Cardiac septum (tissue), 1 donor: ENCODE measurements at places on chromosomes 3 and 15. TPM values are rescaled to one million over a fixed set of nuclear protein-coding genes. Genes with fewer than 3 reads are reported as not detected.

DNA sequence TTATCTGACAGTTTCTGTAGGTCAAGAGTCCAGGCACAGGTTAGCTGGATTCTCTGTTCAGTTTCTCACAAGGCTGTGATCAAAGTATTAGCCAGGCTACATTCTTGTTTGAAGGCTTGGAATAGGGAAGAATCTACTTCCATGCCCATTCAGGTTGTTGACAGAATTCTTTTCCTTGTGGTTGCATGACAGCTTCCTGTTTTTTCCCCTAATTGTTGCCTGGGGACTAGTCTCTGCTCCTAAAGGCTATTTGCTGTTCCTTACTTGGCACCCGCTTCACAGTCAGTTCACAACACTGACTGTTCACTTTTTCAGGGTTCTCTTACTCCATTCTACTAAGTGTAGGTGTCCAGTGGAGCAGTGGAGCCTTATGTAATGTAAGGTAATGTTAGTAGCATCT lies 115.4 kb upstream of the GBE1 start:
- no peak for DNase-seq

DNA sequence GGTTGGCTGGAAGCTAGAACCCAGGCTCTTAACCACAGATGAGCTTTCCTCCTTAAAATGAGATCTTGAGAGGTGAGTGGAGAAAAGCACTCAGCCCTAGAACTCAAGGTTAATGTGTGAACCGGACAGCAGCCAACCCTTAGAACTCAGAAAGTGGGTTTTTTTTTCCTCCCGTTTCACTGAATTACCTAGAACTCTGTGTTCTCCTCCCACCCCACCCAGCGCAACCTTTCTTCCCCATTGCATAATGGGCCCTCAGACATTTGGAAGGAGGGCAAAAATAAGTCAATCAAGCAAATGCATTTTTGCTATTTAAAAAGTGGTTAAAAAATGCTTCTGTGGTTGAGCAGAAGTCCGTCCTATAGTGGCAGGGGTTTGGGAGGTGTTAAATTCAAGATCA lies 36.7 kb downstream of the POC1A start:
- DNase-seq: no peak

DNA sequence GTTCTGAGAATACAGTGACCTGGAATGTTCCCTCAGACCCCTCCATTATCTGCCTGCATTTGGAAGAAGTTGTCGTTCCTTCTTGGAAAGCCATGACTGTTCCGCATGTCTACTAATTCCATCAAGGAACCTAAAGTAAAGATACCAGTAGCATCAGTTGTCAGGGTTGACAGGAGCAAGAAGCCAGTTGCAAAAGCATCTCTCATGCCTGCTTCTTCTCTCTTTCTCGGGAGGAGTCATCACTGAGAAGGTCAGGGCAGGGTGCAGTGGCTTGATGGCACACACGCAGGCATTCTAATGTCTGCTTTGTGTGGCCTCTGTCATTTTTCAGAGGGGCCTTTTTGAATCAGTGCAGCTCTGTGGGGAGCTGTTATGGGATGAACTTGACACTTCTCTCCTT lies 276.6 kb upstream of the TPM1 start:
- DNase-seq: no peak

DNA sequence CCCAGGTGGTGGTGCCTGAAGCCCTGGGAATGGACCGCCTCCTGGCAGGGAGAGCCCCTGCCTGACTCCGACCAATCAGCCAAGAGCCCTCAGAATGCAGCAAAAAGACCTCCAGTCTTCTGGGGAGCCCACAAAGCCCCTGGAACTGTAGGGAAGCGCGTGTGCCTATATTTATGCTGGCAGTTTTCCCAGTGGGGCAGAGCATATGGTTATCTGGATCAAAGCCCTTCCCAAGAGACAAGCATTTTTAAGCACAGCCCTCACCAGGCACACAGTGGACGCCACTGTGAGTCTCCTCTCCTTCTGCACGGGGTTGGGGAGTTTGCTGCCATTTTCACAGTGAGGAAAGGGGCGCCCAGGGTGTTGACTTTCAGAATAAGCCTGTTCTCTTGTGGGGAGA lies 80.9 kb upstream of the RPL32 start:
- DNase-seq: no peak

GRCh38 chr15:100923076-100923475 lies 3.9 kb downstream of the LRRK1 start:
- no peak for DNase-seq

GRCh38 chr3:28036599-28037575 lies 204.5 kb upstream of the CMC1 start:
- DNase-seq: no peak

RCCD1 gene
- 10.8 TPM for total RNA-seq

DNA sequence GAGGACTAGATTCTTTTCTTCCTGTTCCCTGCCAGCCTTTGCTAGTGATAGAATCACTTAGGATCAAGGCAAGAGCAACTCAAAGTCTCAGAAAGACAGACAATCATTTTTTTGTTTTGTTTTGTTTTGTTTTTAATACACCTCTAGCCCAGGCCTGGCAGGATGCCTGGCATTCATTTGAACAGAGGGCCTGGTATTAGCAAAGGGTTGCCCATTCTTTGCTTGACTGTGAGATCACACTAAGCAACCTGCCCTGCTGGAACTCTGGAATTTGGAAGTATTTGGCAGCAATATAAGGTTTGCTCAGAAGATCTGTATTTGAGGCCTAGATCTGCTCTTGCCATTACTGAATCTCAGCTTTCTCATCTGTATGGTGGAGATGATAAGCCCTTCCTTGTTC lies 21.8 kb upstream of the ATP13A5 start:
- DNase-seq: no peak

- DNase-seq: no peak
Measured at GRCh38 chr3:147356909-147357900, 49.1 kb downstream of the ZIC4 start.
